NCI-H1417 treated with DMSO at 0.1 percent for 48 hours (cell line): ENCODE measurements at places on chromosomes 13 and 19.

- no peak for DNase-seq
These were observed 152.0 kb upstream of the SERP2 start for GRCh38 chr13:44221657-44222056.

DNA sequence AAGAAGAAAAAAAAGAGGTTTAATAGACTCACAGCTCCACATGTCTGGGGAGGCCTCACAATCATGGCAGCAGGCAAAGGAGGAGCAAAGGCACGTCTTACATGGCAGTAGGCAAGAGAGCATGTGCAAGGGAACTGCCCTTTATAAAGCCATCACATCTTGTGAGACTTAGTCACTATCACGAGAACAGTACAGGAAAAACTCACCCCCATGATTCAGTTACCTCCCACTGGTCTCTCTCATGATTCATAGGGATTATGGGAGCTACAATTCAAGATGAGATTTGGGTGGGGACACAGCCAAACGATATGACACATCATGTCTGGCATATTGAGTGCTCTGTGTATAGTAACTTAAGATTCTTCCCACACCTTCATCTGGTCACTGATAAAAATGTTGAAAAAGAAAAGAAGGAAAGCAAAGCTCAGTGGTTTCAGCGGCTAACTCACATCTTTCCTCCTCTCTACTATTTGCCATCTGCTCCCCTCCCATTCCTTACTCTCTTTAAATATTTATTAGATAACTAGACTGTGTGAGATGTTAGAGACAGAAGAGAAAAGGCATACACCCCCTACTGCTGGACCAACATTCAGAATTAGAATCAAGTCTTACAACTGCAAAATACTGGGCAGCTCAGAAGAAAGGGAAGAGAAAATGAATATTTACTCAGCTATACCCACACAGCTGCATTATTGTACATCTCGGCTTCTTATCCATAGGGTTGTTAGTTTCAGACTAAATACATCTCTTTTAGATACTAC, 60.1 kb upstream of the AKAP11 start:
- no peak for DNase-seq

DNA sequence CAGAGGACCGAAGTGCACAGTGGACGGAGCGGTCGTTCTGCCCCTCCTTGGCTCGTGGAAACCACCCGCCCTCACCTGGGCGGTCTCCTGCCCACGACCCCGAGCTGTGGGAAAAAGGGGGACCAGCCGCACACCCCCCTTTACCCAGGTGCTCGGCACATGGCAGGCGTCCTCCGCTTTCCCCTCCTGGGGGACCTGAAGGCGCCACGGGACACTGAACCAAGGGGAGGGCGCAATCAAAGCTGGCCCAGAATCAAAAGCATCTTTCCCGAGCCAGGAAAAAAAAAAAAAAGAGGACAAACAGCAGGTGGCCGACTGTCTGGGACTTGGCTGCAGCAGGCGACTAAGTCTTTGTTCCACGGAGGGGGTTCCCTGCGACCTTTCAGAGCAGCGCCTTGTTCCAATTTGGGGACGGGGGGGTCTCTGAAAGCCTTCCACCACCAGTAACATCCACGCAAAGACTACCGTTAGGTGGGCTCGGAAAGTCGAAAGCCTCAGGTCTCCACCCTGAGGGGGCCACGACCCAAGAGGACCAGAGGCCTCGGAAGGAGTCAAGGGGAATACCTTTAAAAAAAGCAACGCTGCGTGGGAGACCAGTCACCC, 1.1 kb downstream of the MBD3 start:
- peak; percentile 2 for DNase-seq

- DNase-seq, result no peak
These were observed 49.5 kb downstream of the STARD13 start for GRCh38 chr13:33236021-33236420.

DNA sequence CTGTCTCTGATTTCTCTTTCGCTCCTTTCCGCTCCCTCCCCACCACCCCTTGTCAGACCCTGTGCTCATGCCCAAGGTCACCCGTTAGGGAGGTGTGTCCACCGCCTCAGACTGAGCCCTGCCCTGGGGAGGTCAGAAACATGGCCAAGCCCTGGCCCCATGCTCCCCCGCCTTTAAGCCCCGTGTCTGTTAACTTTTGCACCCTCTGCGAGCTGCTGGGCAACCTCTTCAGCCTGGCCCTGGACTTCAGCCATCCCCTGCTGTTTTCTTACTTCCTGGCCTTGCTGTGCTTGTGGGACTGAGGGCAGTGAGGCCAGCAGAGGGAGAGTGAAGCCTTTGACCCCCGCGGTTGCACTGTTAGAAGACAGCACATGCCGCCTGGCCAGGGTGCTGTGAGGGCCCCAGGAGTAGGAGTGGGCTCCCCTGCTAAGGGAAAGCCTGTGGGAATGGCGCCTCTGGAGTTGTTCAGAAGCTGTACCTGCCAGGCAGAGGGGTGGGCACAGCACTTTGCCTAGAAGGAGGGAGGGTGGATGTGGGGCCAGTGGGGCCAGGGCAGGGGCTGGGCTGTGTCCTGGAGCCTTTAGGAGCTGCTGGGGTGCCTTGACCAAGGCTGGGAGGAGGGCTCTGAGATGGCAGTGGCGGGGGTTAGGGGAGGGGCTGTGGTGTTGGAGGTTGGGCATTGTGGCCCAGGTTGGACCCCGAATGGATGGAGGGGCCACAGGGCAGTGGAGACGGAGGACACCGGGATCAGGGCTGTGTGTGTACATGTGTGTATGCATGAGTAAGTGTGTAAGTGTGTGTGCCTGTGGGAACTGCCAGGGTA, 7.9 kb downstream of the UPF1 start:
- DNase-seq, result no peak

DNA sequence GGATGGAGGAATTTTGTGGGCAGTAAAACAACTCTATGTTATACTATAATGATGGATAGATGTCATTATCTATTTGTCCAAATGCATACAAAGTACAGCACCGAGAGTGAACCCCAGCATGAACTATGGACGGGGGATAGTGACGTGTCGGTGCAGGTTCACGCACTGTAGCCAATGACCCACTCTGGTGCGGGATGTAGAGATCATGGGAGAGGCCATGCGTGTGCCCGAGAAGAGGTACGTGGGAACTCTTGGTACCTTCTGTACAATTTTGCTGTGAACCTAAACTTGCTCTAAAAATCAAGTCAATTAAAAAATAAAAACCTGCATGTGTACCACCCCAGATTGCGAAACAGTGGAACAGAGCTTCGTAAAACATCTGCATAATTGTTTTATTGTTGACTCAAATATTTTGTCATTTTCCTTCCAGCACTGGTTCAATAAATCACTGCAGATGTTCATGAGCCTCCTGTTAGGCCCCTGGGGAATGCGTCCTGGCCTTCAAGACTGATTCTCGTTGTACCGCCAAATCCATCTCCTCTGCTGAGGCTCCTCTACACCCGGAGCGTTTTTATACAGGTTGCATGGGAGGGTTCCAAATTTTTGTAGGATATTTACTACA, 30.9 kb downstream of the COL4A1 start:
- DNase-seq, result no peak

DNA sequence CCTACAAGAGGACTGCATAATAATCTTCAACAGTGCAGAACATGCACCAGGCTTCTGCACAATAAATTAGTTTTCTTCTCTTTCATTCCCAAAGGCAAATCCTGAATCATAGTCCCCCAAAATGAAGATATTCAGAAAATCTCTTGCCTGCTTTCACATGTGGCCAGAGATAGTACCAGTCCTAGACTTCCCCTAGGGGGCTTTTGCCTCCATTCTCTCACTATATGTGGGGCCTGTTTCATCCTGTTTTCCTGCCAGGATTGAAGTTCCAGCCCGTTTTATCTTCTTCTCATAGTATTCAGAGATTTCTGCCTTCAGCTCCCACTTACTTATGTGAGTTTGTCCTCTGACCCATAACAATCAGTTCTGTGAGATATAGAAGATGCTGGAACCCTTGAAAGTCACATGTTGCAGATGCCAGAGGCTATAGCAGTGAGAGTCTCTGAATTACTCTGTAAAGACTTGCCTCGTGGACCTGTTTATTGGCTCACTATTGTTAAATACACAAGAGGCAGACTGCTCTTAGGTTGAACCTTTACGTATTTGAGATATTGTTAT, 421.9 kb upstream of the PCDH9 start:
- DNase-seq, result no peak

DNA sequence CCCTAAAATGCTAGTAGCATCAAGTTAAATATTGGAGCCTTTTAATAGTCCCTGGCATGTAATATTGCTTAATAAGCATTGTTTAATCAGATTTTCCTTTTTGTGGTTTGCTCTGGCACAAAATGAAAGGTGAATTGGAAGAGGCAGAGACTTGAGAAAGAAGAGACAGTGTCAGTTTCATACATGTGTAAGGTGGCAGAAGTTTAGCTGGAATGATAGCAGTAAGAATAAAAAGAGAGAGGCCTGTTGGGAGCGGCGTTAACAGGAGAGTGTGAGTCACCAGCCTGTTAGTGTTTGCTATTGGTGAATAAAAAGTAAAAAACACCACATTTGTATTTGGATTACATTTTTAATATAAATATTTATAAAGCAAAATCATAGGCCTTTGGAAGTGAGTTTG, 145.3 kb downstream of the PDS5B start:
- no peak for DNase-seq

DNA sequence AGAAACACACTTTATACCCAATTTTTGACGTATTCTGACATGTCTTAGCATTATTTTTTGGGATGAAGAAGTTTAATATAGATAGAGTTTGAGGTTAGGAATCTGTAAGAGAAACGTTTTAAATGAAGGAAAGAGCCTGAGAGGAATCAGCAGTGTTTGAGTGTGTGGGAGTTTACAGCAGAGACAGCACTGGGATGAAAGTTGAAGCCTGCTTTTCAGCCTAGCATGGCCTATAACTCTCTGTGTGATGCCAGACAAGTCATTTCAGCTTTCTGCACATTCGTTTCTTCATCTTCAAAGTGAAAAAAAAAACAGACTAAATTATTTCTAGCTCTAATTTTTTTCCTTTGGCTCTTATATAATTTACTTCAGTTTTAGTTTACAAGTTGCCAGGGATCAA, 177.1 kb downstream of the RGCC start:
- no peak for DNase-seq

GRCh38 chr13:102873653-102874052, 27.8 kb downstream of the ERCC5 start:
- no peak for DNase-seq

DNA sequence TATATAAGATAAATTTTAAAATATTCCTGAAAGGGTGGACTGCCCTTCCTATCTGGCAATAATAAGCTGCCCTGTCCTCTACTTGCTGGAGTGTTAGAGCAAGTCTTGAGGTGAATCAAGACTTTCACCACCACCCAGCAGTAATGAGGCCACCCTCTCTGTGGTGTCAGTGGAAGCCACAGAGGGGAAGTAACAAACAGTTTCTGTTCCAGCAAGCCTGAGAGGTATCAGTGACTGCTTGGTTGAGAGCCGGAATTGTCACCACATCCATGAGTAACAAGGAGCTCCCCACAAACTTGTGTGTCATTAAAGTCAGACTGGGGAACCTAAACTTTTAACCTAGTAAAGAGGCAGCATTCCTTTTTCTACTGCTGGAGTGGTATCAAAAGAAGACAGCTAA, 532.7 kb upstream of the SPRY2 start:
- DNase-seq, result no peak

DNA sequence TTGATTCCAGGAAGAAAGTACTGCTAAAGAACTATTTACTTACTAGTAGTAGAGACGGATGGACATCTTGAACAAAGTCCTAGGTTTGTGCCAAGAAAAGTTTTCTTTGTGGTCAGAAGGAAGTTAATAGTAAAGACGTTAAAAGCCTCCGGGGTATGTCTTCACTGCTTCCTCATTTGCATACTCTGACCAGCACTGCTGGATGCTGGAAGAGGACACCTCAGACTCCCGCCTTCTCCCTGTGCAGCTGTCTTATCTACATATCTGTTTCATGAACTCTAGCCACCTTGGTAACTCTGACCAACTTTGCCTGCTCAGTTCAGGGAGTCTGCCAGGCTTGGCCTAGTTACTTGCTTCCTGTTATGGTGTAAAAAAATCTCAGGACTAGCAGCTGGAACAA, 1109.1 kb upstream of the MIR17HG start:
- DNase-seq, result no peak

DNA sequence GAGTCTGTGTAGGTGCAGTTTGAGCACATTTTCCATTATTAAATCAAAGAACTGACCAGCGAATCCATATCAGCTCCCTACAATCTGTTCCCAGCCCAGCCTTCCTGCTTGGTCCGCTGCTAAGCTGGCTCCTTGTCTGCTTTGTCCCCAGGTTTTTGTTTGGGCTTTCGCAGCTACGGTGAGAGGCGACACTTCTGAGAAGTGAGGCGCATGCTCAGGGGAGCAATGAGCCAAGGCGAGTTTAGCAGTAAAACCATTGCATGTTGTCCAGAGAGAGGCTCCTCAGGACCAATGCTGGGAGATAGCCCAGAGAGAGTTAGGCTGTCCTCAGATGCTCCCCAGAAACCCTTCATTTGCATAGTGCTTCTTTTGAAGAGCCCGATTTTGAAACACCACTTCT, 162.0 kb downstream of the ITGBL1 start:
- DNase-seq, result no peak

- DNase-seq, result no peak
These were observed 376.9 kb upstream of the SPRY2 start for GRCh38 chr13:80717776-80718175.

DNA sequence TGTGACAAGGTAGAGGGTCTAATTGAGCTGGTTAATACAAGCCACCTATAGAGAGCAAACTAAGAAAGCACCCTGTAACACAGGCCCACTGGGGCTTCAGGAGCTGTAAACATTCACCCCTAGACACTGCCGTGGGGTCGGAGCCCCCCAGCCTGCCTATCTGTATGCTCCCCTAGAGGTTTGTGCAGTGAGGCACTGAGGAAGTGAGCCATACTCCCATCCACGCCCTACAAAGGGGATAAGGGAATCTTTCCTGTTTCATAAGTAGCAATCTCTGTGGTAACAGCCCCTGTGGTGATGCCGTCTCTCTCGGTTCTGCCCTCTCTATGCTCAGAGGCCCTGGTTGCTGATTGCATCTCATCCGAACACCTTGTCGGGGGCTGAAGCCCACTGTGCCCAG, 94.2 kb upstream of the GJB6 start:
- no peak for DNase-seq
